ACHN (cell line): ENCODE measurements at places on chromosomes 13 and 19.

- no peak for DNase-seq
Measured at GRCh38 chr19:2771786-2772674, 11.0 kb downstream of the SGTA start.

DNA sequence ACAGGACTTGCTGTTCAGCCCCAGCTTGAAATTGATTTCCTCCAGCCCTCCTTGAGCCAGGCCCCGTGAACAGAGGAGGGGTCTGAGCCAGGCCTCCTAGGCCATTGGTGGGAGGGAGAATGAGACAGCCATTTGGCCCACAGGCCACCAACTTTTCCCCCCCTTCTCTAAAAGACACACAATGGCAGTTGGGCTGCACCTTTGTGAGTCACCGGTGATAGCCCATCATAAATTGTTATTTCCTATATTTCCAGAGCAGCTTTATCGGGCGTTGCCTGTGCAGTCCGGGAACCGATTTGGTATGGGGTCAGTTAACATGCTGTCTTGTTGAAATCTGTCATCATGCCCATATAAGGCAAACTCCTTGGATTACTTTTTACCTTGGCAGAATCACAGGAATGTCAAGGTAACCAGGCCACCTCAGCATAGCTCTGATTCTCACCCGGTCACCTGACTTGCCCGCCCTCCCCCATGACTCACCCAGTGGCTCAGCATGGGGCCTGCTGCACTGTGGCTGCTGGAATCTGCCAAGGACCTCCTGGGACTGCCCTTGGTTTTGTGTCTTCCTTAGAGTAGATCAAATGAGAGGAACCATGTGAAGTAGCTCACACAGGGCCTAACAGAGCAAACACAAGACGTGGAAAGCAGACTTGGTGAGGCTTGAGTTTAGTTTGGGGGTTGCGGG lies 36.1 kb downstream of the ACTN4 start:
- DNase-seq: peak; percentile 96

DNA sequence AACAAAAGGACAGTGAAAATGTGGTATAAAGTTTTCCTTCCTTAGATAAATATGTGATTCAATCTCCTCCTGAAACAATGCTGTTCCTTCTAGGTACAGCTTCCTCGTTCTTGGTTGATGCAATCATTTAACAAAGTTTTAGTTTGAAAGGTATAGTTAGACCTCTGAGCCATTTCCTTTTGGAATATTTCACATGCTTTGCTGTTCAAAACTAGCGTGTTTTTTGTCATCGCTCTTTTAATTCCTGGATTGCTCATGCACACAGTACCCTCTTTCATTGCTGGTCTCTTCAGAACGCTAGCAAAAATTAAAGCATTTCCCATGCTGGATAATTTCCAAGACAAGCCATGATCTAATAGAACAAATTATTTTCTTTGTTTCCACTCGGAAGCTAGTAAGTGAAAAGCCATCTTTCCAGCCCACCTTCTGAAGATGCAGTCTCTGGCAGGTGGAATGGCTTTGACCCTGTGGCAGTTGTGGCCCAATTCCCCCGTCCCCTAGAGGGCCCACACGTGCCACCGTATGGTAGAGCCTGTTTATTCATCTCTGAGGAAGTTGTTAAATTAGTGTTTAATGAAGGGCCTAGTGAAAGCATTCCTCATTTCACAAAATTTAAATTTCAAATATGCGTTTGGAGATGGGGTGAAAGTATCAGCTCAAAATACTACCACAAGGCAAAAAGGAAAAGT lies 1040.6 kb upstream of the SLC10A2 start:
- no peak for DNase-seq

DNA sequence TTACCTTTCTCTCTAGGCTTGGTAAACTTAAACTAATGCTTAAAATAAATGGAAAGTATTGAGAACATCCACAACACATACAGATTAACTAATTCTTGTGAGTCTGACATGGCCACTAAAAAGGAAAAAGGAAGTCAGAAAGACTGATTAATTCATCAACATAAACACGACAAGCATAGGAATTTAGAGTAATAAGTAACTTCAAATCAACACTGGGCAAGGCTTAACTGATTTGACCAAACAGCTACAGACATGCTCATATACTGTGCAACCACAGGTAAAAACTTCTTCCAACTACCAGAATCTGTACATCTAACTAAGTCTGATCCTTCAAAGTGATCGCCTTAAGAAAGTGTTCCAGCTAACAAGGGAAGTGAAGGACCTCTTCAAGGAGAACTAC lies 20.5 kb downstream of the UGGT2 start:
- DNase-seq: no peak

DNA sequence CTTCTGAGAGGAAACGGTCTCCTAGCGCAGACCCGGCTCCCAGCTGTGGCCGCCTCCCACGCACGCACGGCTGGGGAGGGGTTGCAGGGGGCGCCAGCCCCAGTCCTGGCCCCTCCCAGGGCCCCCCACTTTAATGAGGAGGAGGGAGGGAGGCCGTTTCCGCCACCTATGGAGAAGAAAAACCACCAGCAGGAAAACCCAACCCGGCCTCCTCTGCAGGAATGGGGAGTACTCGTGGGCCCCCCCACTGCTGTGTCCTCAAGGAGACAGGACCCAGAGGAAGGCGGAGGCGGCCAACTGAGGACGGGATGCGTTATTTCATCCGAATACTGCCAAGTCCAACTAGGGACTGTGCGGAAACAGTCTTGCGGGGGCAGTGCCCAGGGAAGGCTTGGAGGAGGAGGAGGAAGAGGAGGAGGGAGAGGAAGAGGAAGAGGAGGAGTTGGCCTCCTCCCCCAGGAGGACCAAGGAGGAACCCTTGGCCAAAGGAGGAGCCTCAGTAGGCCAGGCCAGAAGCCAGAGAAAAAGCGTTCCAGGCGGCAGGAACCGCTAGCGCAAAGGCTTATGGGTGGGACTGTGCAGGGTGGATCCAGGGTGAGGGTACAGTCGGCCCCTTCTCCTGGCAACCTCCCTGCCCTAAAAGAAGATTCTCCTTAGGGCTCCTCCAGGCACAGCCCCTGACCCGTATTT lies 3.9 kb upstream of the SSBP4 start:
- no peak for DNase-seq

DNA sequence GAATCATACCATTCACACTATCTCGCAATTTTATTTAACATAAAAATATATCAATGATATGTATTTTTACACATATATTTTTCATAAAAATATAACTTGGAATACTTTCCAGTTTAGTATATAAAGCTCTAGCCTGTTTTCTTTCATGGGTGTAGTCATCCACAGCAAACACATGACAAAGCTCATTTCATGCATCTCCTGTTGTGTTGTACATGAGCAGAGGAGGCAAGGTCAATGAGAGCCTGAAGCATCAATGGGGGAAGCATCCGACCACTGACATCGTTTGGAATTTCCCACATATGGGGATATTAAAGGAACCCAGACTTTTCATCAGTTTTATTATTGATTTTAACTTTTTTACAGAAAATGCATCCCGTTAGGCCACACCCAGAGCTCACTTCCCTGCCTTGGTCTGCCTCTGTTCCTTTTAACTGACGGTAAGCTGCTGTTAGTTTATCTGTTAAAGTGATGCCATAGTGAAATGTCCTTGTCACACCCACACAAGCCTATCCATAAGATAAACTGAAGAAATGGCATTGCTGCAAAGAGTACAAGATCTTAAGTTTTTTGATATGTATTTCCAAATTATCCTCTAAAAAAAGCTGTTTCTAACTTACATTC lies 44.0 kb downstream of the MIPEP start:
- no peak for DNase-seq

DNA sequence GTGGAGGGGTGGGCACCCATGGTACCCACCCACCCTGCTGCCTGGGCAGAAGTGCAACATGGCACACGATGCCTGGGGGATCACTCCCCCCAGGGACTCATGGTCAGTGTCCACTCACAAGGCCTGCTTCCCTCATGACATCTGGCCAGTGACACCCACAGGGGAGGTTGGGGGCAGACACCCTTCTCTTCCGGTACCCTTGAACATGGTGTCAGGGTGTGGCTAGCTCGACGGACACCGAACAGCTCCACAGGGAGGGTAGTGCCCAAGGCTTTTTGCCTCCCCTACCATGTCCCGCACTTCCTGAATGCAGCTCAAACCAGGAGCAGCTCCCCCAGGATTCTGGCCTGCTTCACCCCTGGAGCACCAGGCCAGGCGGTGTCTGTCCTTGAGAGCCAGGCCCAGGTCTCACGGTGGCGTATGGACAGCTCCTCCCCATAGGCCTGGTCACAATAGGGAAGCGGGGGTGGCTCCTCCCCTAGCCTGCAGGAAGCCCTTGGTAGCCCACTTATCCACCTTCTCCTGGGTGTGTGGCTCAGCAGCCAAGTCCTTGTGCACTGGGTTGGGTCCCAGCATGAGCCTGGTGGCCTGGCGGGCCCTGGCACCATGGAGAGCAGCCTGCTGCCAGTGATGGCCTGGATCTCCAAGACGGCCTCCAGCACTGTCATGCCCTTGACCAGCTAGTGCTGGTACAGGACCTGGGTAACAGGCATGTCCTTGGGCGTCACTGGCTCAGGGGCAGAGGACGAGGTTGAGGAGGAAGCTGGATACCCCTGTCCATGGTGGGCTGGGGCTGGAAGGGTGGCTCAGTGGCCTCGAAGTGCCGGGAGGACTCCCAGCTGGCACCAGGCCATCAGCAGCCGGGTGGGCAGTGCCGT lies 7.8 kb downstream of the ACP4 start:
- no peak for DNase-seq

- peak; percentile 6 for DNase-seq
Measured at GRCh38 chr13:106507560-106508274, 27.7 kb downstream of the EFNB2 start.

GRCh38 chr19:1856698-1857603 lies 6.4 kb downstream of the KLF16 start:
- DNase-seq: peak; percentile 83

DNA sequence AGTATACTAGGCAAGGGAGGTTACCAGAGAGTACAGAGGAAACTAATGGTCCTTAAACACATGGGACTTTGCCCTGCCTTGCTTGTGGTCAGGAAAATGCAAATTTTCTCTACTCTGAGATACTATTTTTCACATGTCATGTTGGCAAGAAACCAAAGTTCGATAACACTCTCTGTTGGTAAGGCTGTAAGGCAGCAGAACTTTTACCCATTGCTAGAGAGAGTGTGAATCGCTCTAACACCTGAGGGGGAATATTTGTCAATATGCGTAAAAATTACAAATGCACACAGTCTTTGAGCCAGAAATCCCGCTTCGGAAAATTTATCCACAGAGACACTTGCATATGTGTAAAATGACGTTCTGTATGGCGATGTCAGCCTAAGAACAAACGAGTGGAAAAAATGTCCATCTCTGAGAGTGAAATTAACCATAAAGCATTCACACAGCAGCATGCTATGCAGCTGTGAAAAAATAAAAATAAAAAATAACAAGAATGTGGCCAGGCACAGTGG lies 9.5 kb upstream of the RFX1 start:
- no peak for DNase-seq
